ENCODE measurements at places on chromosomes 2 and 18. TPM values are rescaled to one million over a fixed set of nuclear protein-coding genes. Genes with fewer than 3 reads are reported as not detected.

Gene RAB6C
- not detected for total RNA-seq

Gene DOK6
- total RNA-seq: not detected

Gene ZNF892
- 3.5 TPM for total RNA-seq

Gene MAP3K19
- total RNA-seq: not detected

Gene IL18RAP
- 5.8 TPM for total RNA-seq

Gene ZC3H8
- 19.2 TPM for total RNA-seq

Gene ROCK1
- 64.2 TPM for total RNA-seq

Gene TUBA4B
- not detected for total RNA-seq

Gene ARHGAP25
- 83.1 TPM for total RNA-seq

Gene ABCB11
- not detected for total RNA-seq

Gene TRIB2
- 157 TPM for total RNA-seq

Gene ABCB6
- 11.8 TPM for total RNA-seq

Gene UGT1A4
- not detected for total RNA-seq

Gene SLC11A1
- total RNA-seq: 0.30 TPM

Gene GPR55
- total RNA-seq: 2.4 TPM

Gene TMEM37
- total RNA-seq: not detected

Gene LYG2
- not detected for total RNA-seq

Gene CXCR1
- 0.28 TPM for total RNA-seq

Gene FLACC1
- total RNA-seq: 4.9 TPM

Gene AQP4
- not detected for total RNA-seq

Gene ARPC2
- 635 TPM for total RNA-seq

Gene RAD51AP2
- not detected for total RNA-seq

Gene GYPC
- 204 TPM for total RNA-seq

Gene CNRIP1
- total RNA-seq: not detected

Gene LYG1
- 1.2 TPM for total RNA-seq

Gene ONECUT2
- total RNA-seq: not detected

Gene RIT2
- total RNA-seq: not detected

Gene ANKRD30B
- total RNA-seq: not detected

Gene CHRNG
- not detected for total RNA-seq

Gene HAUS1
- 49.7 TPM for total RNA-seq

Gene STK25
- 120 TPM for total RNA-seq

Gene MGAT4A
- 95.2 TPM for total RNA-seq

Gene RNF152
- total RNA-seq: not detected

Gene SKOR2
- total RNA-seq: not detected

Gene ATG16L1
- total RNA-seq: 48.1 TPM

Gene MC2R
- not detected for total RNA-seq

Gene SF3B6
- total RNA-seq: 76.0 TPM

Gene MYL1
- total RNA-seq: not detected
